ENCODE measurements at places on chromosomes 5 and 9.

DNA sequence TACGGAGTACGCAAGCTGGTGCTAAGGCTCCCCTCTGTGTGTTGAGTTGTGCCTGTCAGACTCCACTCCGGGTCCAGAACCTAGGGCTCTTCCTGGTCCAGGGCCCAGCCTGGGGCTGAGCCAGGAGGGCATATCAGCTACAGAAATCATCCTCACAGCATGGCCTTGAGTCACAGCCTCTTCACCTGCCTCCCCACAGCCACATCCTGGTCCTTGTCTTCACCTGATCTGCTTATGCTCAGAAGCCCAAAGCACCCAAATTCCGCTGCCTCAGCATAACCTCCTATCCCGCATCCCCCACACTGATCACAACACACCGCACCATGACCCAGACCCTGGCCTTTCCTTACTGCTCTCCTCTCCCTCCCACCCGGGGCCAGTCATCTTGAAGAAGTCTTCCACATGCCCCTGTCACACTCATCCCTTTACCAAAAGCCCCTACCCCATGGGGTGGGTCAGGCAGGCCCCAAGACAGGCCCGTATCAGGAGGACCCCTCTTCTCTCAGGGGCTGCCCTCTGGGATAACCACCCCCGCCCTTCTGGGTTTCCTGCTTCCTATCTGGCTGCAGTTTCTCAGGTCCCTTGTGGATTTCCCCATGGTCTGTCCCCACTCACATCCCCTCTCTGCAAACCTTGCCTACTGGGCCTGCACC, 1.3 kb upstream of the IL3 start:
- DNase-seq, result no peak

GRCh38 chr5:32996336-32996735, 285.2 kb downstream of the NPR3 start:
- DNase-seq, result no peak

GRCh38 chr5:131156385-131156784, 8.7 kb downstream of the HINT1 start:
- DNase-seq, result no peak

GRCh38 chr5:123075521-123076163, 13.4 kb upstream of the PRDM6 start:
- DNase-seq, result no peak

DNA sequence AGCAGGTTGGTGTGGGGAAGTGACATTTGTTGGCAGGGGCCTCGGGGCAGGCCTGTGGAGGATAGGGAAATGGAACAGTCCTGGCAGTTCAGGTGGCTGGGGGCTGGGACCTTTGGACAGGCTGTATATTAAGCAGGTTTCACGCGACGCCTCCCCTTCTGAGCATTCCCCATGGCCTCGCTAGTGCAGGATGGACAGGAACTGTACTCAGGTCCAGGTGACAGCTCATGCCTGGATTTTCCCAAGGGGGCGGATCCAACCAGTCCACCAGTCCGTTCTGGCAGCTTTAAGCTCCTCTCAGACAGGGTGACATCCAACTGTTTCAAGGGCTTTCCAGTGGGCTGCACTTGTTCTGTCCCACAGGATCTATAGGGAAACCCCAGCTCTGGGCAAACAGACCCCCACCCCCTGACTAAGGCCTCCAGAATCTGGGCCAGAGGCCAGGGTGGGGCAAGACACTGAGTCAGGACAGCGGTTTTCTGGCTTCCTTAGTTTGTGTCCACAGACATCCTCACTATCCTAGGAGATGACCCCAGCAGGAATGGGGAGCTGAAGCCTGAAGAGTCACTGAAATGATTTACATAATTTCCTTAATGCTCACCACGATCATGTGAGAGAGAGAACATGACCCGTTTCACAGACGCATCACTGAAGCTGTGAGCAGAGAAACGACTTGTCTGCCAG, 20.9 kb downstream of the CSF2 start:
- no peak for DNase-seq

DNA sequence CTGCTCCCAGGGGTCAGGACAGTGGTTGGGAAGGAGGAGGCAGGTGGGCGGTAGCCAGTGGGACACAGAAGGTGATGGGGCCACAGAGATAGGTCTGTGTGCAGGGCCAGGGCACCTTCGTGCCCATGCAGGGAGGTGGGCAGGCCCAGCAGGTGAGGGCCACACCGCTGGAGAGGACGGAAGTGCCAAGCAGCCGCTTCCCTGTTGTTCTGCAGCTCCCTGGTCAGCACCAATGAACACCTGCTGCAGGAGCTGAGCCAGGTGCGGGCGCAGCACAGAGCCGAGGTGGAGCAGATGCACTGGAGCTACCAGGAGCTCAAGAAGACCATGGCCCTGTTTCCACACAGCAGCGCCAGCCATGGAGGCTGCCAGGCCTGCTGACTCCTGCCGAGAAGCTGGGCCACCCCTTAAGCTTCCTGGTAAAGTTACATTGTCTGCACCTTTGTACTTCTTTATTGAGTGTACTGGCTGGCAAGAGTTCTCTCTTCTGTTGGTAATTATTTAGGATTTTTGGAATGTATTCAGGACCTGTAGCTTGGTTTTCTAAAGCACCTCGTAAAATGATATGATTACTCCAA, 40.3 kb downstream of the TPPP start:
- no peak for DNase-seq

- DNase-seq, result no peak
Measured at GRCh38 chr9:4700091-4700490, 20.7 kb downstream of the CDC37L1 start.

Data from nucleus accumbens (tissue), 56 donors.